NCI-H1930 (cell line): ENCODE measurements at places on chromosomes 7 and 10.

GRCh38 chr10:127997937-127998336 lies 91.0 kb downstream of the PTPRE start:
- DNase-seq, result no peak

DNA sequence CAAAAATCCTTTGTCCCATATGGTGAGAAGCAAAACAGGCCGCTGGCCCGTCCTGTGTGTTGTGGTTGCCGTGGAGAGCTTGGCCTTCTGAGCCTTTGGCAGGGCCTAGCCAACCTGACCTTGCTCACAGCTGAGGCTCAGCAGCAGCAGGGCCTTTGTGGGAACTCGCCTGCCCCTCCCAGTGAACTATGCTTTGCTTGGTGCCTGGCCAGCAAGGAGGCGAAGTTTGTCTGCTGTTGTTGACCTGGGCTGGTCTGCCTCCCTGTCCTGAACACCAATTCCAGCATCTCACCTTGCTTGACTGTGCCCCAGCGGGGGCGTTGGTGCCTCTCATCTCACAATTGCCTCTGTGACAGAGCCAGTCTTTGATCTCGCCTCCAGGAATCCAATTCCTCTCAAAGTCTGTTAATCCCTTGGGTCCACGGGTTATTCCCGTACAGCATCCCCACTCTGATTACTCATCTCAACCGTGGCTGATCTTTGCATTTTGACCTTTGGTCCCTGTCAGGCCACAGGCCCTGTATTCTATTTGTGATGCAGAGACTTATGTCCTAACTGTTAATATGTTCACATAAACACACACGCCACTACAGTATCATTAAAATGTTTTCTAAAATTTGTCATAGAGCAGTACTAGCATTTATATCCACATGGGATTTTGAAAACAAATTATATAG lies 22.6 kb downstream of the EPDR1 start:
- DNase-seq, result no peak

GRCh38 chr10:113047605-113047962 lies 97.5 kb downstream of the TCF7L2 start:
- no peak for DNase-seq

GRCh38 chr10:96473866-96474265 lies 39.9 kb downstream of the TLL2 start:
- DNase-seq, result no peak

DNA sequence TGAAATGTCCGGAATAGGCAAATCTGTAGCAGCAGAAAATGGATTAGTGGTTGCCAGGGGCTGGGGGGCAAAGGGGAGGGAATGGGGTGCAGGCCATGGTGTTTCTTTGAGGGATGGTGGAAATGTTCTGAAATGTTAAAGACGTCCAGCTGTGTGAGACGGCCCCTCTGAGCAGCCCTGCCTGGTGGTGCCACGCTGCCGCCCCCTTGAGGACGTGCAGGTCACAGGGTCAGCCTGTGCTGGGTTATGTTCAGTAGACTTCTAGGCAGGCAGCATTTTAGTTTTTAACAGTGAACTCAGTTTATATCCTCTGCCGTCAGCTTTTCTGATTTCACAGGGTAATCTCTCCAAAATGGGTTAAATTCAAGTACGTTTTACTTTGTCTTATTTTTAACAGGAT lies 9.4 kb downstream of the NUB1 start:
- DNase-seq, result no peak

DNA sequence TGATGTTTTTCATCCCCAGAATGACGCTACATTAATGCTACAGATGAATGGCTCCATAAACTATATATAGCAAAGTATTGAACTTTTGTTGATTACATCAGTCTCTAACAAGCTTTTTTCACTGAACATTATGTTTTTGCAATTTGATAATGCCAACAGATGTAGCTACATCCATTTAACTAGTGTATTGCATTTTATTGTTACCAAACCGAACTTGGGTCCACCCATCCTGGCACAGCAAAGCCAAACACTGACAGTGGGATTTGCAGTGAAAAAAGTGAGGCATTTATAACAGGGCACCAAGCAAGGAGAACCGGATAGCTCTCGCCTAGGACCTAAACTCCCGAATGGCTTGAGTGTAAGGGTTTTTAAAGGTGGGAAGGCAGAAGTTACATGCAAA lies 182.8 kb upstream of the TNS3 start:
- DNase-seq, result no peak

GRCh38 chr7:87082675-87083074 lies 23.2 kb upstream of the ELAPOR2 start:
- DNase-seq, result no peak

DNA sequence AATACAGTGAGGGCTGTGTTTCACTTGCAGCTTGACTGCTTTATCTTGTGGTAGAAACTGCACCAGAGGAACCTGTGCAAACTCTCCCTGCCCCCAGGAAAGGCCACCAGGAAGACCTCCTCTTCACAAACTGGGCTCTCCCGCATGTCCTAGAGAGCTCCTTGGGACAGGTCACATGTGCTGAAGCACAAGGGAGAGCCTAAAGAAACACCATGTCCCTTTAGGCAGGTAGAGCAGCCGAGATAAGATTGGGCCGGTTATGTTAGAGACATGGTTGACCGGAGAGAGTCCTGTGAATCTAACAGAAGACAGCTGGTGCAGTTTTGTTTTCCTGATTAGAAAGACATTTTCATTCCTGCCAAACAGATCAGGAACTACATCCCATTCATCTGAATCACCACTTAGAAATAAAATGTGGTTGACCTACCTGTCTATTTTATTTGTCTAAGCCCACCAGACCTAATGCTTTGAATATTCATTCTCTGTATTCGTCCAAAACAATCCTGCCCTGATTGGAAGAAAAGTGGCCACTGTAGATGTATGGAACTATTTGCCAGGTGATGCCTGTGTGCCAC lies 224.1 kb downstream of the GLI3 start:
- DNase-seq, result no peak

GRCh38 chr7:99112097-99112496 lies 31.8 kb downstream of the SMURF1 start:
- DNase-seq, result no peak

DNA sequence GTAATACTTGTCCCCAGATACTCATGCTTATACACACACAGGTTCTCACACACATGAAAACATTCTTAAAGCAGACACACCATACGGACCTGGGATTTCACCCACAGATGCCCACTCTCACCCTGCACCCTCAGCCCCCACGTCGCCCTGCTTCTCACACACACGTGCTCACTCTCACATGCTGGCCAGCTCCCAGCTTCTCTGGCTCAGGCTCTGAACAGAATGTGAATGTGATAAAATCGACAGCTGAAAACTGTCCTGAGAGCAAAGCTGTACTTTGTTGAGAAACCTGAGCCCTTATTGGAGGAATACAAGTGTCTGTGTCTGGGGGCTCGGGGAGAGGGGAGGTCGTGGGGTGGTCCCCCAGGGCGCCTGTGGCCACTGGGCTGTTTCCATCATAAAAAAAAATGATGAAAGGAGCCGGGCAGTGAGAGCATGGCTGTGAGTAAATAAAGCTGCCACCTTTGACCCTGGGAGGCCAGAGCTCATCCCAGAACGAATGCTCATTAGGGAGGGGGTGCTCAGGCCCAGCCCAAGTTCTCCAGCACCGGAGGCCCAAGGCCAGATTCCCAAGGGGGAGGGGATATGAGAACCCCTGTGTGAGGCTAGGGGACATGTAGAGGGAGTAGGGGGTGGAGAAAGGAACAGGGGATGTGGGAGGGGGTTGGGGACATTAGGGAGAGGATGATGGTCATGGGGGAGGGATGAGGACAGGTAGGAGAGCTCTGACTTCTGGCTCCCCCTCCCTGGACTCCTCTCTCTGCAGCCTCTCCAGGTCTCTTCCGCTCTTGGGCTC lies 18.1 kb upstream of the TLX1 start:
- DNase-seq, result no peak
